AG09309 (cell line): ENCODE measurements at places on chromosomes 16 and 17.

GRCh38 chr17:65198653-65199382 lies 61.6 kb downstream of the RGS9 start:
- no peak for DNase-seq

- DNase-seq: no peak
Observed at GRCh38 chr17:29615048-29615385, 7.7 kb downstream of the CORO6 start.

DNA sequence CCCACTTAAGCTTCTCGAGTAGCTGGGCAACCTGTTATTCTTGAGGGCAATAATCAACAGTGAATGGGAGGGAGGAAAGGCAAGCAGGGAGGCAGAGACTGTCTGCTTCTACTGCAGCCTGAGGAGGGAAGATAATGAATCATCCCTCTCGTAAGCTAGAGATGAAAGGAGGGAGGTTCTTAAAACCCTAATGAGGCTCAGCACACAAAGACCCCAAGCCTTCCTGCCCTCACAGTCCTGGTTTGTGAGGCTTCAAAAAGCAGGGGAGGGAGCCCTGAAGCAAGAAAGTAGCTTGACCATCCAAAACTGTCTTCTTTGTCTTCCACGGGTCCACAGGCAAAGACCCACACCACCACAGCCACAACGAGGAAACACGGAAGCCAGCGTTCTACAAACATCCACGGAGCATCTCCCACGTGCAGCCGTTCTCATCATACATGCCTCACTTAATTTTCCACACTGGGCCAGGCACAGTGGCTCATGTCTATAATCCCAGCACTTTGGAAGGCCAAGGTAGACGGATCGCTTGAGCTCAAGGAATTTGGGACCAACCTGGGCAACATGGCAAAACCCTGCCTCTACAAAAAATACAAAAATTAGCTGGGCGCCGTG lies 1.8 kb downstream of the PIK3R5 start:
- DNase-seq: no peak

DNA sequence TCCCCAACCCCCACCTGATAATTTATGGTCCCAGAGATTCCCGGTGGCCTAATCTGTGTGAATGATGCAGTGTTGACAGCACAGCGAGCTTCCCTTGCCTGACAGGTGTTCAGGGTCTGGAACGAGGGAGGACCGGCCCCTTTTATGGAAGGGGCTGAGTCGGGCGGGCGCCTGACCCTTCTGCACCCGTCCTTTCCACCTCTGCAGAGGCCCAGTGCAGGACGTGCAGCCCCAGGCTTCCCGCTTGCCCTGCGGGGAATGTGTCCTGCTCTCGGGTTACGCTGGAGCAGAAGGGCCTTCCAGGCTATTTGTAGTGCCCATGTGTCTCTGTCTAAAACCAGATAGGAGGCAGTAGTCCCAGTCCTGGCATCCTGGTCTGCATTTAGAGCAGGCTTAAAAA lies 16.2 kb downstream of the SMTNL2 start:
- no peak for DNase-seq

DNA sequence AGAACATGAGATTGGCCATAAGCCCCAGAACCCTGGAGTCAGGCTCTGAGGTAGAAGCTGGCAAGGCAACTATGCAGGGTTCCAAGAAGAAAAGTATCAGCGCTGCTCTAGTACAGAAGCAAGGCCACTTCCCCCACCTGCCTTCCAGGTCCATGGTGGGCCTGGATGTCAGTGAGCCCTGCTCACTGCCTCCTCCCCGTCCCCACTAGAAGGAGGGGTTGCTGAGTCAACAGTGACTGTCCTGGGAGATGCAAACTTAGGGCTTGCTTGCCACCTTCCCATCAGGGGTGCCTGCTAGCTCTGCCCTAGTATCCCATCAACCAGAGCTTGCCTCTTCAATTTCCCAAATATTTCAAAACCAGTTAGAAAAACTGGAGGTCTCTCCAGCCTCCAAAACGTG lies 29.6 kb upstream of the SREBF1 start:
- no peak for DNase-seq

- no peak for DNase-seq
Observed at GRCh38 chr17:80025140-80025539, 10.5 kb downstream of the TBC1D16 start.

DNA sequence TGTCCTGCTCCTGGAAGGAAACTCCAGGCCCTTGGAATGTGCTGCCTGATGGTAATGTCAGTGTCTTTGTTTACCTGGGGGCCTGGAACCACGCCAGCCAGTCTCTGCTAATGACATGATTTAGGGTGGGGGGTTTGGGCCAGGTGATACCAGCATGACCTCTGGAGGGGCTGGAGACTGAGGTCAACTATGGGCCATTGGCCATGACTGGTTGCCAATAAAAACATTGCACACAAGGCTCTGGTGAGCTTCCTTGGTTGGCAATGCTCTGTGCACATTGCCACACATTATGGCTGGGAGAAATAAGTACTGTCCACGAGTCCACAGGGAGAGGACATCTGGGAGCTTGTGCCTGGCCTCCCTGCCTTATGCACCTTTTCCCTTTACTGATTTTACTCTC lies 52.5 kb downstream of the LITAF start:
- no peak for DNase-seq

GRCh38 chr17:10447026-10447931 lies 22.1 kb downstream of the MYH4 start:
- DNase-seq: no peak

GRCh38 chr16:23105309-23105708 lies 43.9 kb downstream of the USP31 start:
- DNase-seq: no peak

- DNase-seq: no peak
Observed at GRCh38 chr17:80119839-80120238, 18.5 kb downstream of the GAA start.

DNA sequence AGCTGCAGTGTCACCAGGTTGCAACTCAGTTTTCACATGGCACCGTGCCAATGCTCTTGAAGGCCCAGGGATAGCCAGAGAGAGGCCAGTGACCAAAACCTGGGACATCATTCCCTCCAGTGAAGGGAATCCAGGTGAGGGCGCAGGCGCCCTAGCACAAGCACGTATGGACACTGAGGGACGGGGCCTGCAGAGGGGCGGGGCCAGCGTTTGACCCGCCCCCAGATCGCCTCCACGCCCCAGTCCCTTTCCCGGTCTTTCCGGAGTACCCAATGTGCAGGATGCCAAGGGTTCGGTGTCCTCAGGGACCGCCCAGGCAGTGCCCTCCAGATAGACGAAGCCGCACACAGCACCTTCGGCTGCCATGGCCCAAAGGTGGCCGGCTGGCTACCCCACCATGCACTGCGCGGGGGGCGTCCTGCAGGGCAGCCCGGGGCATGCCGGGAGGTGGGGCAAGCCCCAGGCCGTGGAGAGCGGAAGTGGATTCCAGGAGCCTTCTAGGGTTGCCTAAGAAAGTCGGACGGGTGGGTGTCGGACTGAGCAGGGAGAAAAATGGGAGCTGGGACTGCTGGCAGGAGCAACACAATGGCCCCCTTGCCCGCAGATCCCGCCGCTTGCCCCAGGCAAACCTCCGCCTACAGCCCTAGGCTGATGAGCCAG lies 4.6 kb downstream of the SLC12A4 start:
- DNase-seq: no peak

- no peak for DNase-seq
Observed at GRCh38 chr16:73405851-73406250, 357.9 kb upstream of the ZFHX3 start.

DNA sequence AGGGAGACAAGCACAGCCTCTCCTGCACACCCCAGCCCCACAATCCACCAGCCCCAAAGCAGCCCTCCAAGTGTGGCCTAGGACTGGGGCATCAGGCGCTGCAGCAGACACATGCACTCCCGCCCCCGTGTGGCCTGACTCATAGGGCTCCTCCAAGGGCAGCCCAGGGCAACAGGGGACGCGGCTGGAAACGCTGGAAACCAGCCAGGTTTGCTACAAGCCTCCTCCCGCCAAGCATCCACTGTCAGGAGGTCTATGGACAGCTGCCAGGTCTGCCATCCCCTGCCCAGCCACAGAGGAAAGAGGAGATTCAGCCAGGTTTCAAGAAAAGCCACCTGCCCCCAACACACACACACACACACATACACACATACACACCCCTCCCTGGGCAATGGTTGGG lies 25.8 kb downstream of the SRCIN1 start:
- DNase-seq: no peak

- DNase-seq: peak; percentile 50
Observed at GRCh38 chr16:31869511-31870201, 4.0 kb upstream of the ZNF267 start.

GRCh38 chr16:12951392-12951791 lies 50.0 kb downstream of the SHISA9 start:
- no peak for DNase-seq

- no peak for DNase-seq
Observed at GRCh38 chr17:55632893-55633292, 89.8 kb downstream of the TMEM100 start.

DNA sequence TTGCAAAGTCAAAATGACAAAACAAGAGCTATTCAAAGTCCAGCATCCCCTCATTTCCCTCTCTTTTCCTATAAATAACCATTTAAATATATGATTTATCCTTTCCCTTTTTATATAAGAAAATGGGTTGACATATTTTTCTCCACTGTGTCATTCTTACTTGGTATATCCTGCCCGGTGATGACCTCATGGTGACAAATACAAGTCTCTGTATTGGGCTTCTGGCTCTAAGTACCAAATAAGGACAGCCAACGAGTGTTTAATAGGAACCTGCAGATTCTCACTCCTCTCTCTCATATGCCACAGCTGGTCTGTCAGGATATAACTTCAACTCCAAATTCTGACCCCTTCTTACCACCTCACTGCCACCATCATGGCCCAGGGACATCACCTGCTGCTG lies 25.5 kb upstream of the CBLN1 start:
- DNase-seq: no peak

- DNase-seq: no peak
Observed at GRCh38 chr16:61002479-61003204, 1033.6 kb downstream of the CDH8 start.

- DNase-seq: no peak
Observed at GRCh38 chr17:63962298-63962744, 10.4 kb downstream of the SCN4A start.

GRCh38 chr16:81374550-81374949 lies 59.8 kb downstream of the GAN start:
- DNase-seq: no peak

DNA sequence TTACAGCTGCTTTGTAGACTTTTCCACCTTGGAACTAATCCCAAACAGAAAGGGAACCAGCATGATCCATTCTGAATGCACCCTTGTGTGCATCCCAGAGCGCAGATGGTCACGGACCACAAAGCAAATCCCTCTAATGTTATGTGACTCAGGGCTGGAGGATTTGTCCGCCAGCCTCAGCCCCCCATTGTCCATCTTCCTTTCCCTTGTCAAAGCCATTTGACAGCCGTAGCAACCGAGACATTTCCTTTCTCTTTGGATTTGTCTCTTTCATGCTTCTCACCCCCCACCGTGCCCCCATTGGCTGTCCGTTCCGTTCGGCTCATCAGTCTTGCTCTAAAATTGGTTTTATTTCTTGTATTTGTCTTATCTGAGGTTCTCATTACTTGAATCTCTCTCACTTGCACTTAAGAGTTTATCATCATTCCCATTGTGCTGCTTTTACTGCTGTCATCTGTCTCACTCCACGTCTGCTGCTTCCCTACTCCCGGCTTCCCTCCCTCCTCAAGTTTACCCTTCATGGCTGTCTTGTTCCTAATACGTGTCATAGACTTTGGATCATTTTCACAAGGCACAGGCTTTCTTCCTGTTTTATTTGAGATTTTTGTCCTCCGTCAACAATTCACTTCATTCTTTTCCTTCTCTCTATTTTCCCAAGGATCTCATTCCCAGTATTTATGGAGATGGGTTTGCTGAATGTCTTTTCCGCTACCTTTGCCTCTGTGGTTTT lies 163.4 kb upstream of the ERCC4 start:
- DNase-seq: no peak

DNA sequence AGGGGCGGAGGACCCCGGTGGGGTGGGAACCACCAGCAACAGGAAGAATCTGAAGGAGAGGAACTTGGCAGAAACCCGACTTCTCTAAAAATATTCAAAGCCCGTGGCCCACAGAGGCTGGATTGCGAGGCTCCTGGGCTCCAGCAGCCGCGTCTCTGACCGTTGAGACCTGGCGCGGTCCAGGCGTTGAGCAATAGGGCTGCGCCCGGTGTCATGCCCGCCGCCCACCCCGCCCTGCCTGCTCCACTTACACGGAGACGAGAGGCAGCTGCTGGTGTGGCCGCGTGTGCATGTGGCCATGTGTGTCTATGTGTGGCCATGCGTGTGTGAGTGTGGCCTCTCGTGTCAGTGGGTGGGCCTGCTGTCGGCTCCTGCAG lies 83.6 kb downstream of the IRF8 start:
- no peak for DNase-seq

GRCh38 chr16:89716493-89716892 lies 4.2 kb downstream of the VPS9D1 start:
- no peak for DNase-seq

DNA sequence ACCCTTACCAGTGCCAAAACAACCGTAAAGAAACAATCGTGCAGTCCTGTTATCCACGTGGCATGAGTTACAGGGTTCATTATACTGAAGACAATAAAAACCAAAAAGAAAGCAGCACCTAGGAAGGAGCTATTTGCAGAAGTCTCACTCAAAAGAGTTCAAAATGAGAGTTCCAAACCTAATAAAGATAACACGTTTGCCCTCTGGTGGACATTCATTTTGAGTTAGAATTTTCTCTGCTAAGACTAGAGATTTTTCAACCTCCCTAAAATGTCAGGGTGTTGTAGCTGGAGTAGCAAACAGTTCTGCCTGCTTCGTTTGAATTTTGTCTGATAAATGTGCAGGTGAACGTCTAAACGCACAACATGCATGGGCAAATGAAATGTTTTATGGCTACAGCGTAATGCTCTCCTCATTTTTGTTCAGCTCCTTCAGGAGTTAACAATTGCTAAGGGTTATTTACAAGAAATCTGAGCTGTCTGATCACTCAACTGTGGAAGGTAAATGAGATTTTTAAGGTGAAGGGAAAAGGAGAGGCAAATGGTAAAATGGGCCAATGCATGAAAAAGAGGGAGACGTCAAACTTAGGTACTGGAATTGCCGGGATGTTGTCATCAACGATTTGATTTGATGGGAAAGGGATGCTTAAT lies 1067.9 kb upstream of the EEF2KMT start:
- no peak for DNase-seq

- DNase-seq: no peak
Observed at GRCh38 chr16:47574091-47575054, 113.2 kb downstream of the PHKB start.

- no peak for DNase-seq
Observed at GRCh38 chr16:48125888-48126287, 29.9 kb downstream of the ABCC12 start.

DNA sequence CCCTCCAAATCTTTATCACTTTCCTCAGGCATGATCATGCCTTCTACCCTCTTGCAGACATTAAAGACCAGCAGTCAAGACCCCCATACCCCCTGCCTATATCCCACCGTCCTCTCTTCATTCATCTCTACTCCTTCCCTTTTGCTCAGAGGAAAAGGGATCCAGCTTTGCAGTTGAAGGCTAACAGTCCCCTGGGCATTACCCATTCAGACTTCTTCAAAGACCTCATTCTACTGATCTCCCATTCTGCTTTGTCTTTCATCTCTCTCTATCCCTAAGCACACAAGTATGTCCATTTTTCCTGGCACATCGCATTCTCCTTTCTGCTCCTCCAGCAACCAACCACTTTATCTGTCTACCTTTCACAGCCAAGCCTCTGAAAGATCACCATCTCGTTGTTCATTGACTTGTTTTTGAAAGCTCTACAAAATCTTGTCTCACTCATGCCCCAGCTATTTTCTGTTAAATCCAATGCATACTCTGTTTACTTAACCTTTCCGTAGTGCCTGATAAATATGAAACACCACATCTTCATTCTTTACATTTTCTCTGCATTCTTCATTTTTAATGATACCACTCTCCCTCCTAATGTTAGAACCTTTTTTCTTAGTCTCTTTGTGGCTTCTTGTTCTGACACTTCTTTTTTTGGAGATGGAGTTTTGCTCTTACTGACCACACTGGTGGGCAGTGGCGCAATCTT lies 14.1 kb upstream of the LCMT1 start:
- DNase-seq: no peak
